ENCODE measurements at places on chromosomes 4 and X.

GRCh38 chr4:100898844-100899243 lies 381.0 kb upstream of the EMCN start:
- DNase-seq, result no peak

- DNase-seq, result no peak
These were observed 161.5 kb downstream of the PPARGC1A start for GRCh38 chr4:23728393-23728792.

DNA sequence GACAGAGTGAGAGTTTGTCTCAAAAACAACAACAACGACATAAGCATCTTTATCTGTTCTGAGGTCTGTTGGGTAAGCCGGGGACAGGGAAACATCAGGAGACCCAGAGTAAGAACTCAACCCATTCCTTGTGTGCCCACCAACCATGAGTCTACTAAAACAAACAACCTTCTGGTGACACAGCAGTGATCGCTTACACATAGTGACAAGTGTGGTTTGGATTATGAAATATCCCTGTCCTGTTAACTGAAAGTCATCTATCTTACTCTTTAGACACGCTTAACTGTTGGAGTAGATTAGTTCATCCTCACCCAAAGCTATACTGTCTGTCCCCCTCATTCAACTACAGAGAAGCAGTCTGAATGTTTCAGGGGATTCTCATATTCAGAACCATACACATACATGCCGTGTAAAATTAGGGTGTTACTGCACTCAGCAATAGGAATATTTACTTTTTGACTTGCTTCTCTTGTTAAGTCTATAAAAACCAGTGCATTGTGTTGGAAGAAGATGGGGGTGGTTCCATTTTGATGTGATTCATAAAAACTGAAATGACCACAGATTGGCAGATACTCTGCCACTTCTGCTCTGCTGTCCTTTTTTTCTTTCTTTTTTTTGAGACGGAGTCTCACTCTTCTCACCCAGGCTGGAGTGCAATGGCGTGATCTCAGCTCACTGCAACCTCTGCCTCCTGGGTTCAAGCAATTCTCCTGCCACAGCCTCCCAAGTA lies 27.4 kb downstream of the PHKA2 start:
- DNase-seq, result no peak

DNA sequence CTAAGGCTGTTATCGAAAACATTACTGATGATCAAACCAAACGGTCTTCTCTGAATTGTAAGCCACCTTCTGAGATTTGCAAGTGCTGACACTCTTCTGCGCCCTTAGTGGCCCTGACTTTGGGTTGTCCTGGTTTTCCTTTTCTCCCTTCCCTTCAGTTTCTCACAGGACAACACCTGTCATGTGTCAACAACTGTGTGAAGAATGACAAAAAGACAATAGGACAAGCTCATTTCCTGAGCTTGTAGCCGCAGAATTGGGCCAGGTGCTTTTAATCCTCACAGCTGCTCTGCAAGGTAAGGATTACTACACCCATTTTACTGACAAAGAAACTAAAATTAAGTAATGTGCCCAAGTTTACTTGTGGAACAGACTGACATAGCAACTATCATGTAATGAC lies 44.9 kb upstream of the TXK start:
- DNase-seq, result no peak

GRCh38 chr4:135207531-135207930 lies 1005.9 kb upstream of the PABPC4L start:
- DNase-seq, result no peak

- no peak for DNase-seq
These were observed 197.2 kb downstream of the GPM6A start for GRCh38 chr4:175614890-175615289.

DNA sequence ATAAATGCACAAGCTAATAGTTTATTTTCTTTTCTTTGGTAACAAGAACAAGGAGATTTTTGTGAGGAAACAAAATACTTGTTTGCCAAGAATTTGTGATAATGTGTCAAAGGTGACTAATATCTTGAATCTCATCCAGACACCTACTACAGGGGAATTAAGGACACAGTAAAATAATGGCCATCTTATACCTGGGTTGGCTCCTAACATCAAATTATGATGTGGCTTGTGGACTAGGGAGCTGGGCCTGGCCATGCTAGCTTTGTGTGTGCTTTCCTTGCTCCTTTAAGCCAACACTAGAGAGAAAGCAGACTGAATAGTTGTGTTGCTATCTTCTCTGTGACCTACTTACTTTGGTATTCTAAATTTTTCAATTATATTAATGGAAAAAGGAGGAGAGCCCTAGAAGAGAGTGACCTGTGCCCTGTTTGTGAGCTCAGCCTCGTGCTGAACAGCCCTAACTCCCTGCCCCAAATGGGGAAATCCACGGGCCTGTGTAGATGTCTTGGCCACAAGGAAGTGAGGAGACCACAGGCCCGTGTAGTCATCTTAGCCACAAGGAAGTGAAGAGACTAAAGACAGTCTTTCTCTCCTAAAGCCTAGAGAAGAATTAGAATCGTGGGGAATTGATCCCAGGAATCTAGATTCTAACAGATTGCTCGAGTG lies 23.3 kb downstream of the ARHGAP24 start:
- DNase-seq, result no peak

DNA sequence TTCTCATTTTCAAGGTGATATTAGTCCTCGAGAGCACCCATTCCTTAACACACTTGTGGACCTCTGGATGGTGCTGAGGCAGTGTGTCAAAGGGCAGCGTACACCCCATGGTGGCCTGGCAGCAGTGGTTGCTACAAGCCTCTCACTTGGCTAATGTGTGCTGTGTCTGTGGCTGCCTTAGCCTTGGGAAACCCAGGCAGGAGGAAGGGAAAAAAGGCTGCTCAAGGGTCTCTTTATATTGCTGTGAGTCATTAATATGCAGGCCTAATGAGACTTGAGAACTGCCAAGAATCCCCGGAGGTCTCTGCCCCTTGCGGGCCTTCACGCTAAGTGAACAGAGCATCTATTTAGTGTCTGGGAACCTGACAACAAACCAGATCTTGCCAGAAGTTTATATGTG lies 7.0 kb downstream of the PCDH10 start:
- DNase-seq, result no peak

DNA sequence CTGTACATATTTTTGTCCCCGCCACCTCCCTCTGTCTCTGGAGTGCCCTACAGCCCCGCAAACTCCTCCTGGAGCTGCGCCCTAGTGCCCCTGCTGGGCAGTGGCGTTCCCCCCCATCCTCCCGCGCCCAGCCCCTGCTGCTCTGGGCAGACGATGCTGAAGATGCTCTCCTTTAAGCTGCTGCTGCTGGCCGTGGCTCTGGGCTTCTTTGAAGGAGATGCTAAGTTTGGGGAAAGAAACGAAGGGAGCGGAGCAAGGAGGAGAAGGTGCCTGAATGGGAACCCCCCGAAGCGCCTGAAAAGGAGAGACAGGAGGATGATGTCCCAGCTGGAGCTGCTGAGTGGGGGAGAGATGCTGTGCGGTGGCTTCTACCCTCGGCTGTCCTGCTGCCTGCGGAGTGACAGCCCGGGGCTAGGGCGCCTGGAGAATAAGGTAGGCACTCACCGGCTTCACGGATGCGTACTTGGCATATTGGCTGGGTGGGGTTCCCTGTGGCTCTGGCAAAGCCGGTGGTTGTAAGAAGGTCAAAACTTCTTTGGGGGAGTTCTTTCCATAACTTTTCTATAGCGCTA lies 653 bp downstream of the HHIP start:
- no peak for DNase-seq

GRCh38 chr4:163563592-163563991 lies 69.1 kb downstream of the TMA16 start:
- no peak for DNase-seq

GRCh38 chr4:71663780-71664179 lies 120.1 kb downstream of the GC start:
- DNase-seq, result no peak

DNA sequence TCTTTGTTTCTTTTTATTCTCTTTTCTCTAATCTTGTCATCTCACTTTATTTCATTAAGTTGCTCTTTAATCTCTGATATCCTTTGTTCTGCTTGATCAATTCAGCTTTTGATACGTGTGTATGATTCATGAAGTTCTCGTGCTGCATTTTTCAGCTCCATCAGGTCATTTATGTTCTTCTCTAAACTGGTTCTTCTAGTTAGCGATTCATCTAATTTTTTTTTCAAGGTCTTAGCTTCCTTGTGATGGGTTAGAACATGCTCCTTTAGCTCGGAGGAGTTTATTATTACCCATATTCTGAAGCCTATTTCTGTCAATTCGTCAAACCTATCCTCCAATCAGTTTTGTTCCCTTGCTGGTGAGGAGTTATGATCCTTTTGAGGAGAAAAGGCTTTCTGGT lies 1045.0 kb upstream of the ADGRL3 start:
- DNase-seq, result no peak

GRCh38 chr4:105179539-105180401 lies 33.1 kb downstream of the TET2 start:
- DNase-seq, result no peak

DNA sequence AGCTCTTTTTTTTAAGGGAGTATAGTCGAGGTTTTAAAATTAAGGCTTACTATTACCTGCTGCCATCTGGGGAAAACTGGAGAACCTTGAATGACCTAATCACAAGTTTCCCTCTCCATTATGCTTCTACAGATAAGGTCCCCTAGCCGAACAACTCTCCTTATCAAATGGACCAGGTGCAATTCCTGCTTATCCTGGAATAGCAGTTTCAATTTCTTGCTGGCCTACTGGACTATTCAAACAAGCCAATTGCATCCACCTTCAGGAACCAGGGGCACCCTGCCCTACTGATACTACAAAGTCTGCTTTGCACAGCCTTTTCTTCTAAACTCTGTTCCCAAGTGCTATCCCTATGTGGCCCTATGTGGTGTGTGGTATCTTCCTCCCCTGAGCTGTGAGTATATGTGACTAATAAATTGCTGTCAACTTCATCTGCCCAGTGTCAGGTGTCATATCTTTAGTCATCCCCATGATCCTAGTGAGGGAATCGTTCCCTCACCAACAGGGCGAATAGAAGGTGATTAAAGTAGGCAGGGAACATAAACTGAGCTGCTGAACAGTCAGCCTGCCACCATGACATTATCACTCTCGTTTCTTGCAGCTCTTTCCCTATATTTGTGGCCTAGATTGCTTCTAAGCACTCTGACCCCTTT lies 128.5 kb downstream of the ATG4A start:
- no peak for DNase-seq

DNA sequence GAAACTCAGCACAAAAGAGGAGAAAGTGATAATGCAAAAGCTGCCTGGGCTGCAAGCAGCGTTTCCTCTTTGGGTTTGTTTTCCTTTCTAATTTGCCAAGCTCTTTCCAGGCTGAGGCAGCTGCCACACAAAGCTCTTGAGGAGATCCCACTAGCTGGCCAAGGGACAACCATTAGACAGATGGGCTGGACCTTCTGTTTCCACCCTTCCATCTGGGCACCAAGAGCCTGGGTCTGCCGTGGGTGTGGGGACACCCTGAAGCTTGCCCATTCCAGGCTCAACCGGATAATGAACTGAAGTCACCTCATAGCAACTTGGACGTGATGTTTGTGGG lies 194.6 kb upstream of the C1QTNF7 start:
- DNase-seq, result no peak

DNA sequence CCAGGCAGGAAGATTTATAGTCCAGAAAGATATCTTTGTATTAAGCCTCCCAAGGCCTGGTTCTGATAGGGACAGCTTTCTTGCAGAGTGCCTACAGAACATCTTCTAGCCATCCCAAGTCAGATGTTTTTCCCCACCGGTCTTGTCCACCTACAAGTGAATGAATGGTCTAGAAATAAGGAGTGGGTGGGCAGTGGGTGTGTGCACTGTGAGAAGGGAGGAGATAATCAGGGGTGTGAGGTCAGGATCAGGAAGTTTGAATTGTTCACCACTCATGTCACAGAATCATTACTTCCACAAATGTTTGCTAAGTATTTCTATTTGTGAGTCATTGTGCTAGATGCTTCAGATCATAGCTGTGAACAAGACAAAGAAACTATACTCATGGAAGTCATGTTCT lies 332.6 kb downstream of the NKX6-1 start:
- no peak for DNase-seq
